Muscle of back (tissue), 13 donors: ENCODE measurements at places on chromosomes 2 and 18.

DNA sequence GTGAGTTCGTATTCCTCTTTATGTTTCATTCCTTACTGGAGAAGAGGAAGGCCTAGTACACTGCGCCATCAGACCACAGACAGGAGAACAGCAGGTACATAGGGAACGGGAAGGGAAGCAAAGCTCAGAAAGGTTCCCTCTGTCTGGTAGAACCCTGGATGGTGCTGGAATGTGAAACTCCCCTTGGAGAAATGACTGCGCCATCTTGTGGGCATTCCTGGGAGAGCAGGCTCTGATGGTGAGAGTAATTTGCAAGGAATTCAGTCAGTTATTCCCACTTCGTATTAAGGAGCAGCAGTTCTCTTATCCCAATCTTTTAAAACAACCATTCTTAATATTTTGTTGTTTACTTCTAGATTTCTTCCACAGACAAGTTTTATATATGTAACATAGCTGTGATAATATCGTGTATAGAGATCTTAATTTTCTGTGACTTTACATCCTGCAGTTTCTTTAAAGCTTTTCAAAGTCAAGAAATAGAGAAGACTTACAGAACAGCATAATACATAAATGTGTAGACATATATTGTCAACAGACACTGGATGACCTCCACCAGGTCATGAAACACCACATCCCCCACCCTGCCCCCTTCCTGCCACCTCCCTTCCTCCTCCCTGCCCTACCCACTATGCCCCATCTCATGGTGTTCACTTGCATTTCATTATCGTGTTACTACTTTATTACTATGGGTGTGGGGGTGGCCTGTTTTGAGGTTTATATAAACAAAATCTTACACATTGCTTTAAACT, 83.9 kb downstream of the ARHGEF4 start:
- peak; percentile 34 for DNase-seq

DNA sequence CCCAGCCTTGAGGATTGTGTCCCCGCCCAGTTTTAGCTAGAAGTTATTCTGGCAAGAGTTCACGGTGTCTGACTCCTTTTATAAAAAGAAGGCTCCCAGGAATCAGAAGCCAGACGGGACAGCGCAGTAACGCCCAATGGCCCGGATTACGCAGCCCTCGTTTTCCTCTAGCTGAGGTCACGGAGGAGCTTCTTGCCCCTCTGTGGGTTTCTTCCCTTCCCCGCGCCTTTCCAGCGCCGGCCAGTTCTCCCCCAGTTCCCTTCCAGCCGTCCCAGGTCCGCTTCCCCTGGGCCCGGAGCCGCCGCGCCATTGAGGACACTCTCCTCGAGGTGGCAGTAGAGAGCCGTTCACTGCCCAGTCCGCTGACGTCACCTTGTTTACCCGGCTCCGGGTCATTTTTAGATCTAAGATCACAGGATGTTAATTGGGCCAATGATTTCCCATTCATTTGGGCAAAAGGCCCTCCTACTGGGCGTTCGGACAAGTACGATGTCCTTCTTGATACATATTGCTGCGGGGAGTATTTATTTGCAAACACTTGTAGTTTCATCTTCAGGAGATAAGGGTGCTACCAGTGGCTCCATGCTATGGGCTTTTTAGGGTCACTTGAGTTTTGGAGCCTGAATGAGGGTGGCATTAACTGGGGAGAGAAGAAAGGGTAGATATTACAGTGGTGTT, 81.5 kb upstream of the PPM1B start:
- peak; percentile 91 for DNase-seq

GRCh38 chr18:54240629-54241107, 16.2 kb upstream of the MBD2 start:
- DNase-seq = no peak

DNA sequence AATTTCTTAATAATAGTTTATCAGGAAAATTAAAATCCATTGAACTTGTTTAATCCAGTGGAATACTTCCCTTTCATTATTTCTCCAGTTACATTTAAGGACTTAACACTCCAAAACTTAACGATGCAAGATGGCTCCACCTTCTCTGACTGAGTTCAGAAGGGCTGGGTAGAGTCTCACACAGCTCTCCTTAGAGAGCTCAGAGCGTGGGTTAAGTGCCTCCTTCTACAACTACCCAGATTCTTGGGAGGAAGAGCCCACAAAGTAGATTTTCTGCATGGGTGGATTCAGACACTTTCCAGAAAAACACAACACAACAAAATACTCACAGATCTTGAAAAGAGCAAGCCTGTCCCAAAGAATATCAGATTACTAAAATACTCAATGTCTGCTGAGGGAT, 130.6 kb downstream of the THADA start:
- DNase-seq = no peak

GRCh38 chr2:120204945-120205670, 18.1 kb downstream of the TMEM185B start:
- no peak for DNase-seq

DNA sequence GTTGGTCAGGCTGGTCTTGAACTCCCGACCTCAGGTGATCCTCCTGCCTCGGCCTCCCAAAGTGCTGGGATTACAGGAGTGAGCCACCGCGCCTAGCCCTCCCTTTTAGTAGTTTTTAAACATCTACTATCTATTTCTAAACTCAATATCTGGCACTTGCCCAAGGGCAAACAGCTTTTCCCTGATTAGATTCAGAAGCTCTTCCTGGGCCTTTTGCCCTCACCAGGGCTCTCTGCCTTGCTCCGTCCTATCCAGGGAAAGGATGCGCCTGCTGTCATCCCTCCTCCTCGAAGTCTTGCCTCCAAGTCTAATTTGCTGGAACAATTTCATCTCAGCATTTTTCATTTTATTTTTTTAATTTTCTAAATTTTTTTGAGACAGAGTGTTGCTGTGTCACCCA, 41.4 kb upstream of the FHOD3 start:
- no peak for DNase-seq

GRCh38 chr2:240306185-240306584, 129.3 kb upstream of the GPC1 start:
- DNase-seq = no peak

DNA sequence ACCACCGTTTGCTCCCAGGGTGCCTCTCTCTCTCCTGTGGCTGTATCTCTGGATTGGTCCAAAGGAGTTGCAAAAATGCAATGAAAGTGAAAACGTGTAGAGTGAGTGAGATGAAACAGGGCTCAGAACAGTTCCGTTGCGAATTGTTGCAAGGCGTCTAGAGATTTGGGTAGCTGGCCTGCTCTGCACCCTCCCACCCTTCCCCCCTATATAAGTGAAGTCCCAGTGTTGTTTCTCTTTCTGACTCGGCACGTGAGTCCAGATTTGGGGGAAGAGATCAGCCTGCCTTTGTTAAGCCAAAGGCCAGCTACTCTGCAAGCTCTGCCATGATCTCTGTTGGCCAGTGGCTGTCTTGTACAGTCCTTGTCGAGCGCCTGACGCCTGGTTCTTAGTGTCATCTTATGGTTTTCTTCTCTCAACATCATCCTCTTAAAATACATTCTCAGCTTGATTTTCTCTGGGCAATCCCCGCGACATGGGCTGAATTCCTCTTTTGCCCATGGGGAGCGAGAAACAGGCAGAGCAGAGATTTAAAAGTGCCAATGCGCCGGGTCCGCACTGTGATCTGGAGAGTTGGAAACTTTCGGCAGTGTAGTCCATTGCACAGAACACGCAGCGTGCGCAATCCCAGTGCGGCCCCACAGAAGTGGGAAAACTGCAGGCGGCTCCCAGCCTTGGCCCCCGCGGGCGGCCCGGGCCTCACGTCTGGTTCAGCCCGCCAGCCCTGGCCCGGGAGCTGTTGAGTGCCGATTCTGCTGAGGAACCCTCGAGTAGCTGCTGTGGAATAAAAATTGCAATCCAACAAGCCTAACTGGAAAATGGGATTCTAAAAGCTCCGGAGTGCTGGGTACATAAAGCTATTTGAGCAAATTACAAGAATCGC, 9.3 kb downstream of the MEIS1 start:
- DNase-seq = no peak

GRCh38 chr2:27832396-27832795, 57.8 kb downstream of the RBKS start:
- DNase-seq = no peak

DNA sequence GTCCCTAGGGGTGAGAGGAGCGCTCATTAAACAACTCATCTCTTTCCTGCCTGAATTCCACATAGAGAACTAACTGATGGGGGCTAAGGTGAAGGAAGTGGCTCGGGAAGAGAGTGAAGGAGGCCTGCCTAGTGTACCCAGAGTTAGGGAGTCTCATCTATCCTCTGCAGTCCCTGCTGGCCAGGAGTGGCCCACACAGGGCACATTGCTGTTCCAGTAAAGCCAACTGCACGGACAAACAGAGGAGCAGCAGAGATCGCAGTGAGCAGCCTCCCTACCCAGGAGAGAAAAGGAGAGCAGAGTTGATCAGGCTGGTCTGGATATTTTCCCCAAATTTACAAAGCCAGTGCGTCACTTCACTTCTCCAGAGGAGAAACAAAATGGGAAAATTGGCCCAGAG, 16.9 kb upstream of the FN1 start:
- DNase-seq = no peak

- no peak for DNase-seq
These were observed 179.1 kb upstream of the LYPD1 start for GRCh38 chr2:132849118-132849517.

DNA sequence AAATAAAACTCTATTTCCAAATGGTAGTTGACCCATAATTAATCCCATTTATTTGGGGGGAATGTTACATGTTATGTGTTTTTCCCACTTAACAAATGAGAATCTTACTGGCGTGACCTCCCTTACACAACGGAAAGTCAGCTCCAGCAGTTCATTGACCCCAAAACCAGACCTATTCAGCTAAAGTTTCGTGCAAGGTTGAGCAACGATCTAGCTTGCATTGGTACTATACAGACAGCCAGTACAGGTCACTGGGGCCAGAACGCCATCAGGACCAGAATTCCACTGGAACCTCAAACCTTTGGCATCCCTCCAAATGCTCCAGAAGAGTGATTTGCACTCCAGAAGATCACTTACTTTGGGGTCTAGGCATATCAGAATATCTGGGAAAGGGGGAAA, 6.8 kb upstream of the CTAGE1 start:
- no peak for DNase-seq

DNA sequence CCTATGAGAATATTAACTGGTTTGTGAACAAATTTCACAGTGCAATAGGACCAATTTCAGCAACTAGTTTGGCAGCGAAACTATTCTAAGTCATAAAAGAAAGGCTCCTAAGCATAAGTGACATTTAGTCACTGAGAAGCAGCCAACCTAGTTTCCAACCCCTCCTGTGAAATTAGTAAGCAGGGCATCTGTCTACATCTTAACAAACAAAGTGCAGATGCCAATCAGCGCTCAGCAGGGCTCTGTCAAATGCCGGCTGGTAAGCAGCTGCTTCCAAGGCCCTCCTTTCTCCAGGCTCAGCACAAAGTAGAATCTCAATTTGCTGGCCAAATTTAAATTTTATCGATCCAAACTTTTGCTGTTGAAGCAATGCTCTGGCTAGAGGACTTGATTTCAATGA, 124.7 kb downstream of the ICOS start:
- DNase-seq = no peak

GRCh38 chr2:67510745-67511144, 113.6 kb downstream of the ETAA1 start:
- no peak for DNase-seq

DNA sequence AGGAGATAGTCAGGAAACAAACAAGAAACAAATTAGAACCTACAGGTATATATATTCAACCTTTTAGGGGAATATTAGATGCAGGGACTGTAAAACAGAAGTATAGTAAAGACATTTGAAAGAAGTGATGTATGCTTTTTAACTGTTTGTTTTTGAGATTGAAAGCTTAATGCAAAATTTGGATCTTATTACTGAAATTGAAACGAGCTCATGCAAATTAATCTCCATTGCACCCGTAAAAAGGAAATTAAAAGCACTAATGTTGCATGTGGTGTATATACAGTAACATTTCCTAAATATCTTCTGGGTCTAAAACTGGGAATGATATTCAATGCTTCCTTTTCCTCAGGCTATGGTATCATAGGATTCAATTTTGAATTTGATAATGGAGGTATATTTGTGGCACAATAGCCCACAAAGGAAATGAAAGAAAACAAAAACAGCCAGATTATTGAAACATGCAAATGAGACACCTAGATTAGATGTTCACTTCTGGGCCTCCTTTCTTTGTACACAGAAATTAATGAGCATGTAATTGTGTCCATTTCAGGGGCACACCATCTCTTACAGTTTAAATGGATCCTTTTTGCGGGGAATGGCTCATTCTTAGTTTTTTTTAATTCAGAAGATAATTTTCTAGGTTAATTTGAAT, 1.6 kb upstream of the ELOA2 start:
- no peak for DNase-seq

- DNase-seq = no peak
These were observed 71.0 kb downstream of the ARL4C start for GRCh38 chr2:234425639-234426603.

- no peak for DNase-seq
These were observed 65.3 kb downstream of the CCDC93 start for GRCh38 chr2:117948615-117949014.

DNA sequence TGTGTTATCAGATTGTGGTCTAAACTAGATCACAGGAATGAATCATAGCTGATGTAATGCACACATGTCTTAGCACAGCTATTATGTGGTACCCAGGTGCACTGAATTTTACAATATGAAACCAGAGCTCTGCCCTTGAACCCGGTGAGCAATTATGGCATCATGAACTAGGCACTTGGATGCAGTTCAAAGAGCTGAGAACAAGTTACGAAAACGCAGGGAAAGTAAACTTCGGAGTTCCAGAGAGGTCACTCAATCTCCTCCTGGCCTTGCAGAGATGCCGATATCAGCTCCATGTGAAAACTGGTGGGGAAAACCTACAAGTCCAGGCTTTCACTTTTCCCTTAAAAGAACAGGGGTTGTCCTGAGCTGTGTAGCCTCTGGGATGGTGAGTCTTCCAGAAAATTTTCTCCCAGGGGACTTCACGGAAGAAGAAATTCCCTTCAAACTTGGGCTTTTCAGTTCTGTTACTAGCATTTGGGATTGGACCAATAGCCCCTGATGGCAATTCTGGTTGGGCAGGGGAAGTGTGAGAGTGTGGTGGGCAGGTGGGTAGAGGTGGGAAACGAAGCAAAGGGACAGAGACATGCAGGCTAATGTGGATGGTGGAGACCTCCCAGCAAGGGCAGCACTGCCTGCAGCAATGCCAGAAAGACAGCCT, 71.1 kb upstream of the SH3BP4 start:
- peak; percentile 11 for DNase-seq

DNA sequence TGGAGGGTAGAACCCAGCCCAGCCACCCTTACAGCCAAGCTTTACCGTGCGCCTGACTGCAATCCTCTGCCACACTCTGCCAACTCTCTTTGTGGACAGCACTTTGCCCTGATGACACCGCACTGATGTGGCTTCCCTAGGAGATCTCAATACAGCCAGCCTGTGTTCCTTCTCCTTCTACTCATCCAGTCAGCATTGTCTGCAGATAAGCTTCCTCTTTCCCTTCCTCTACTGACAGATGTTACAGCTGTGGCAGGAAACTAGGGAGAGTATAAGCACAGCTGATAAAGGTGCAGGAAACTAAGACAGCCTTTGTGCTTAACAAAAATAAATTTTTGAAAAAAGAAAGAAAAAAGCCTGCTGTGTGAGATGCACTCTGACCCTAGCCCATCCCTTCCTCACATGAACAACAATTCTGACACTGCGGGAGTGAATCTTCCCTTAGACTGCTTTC, 25.0 kb downstream of the CEP68 start:
- DNase-seq = peak; percentile 41

- DNase-seq = no peak
These were observed 13.8 kb downstream of the EHD3 start for GRCh38 chr2:31247711-31248110.
